ENCODE measurements at places on chromosomes 7 and 10. TPM values are rescaled to one million over a fixed set of nuclear protein-coding genes. Genes with fewer than 3 reads are reported as not detected.

Gene ADRA2A
- not detected for total RNA-seq

Gene GSTO2
- 16.6 TPM for total RNA-seq

Gene PIP
- total RNA-seq = not detected

Gene PPP1R3A
- not detected for total RNA-seq

Gene NUTM2A
- total RNA-seq = not detected

Gene RBM20
- 2.7 TPM for total RNA-seq

Gene LHFPL3
- not detected for total RNA-seq

Gene NME8
- not detected for total RNA-seq

Gene CHN2
- total RNA-seq = not detected
